Progenitor cell of endocrine pancreas (in vitro differentiated cells): ENCODE measurements at places on chromosomes 1 and 21.

DNA sequence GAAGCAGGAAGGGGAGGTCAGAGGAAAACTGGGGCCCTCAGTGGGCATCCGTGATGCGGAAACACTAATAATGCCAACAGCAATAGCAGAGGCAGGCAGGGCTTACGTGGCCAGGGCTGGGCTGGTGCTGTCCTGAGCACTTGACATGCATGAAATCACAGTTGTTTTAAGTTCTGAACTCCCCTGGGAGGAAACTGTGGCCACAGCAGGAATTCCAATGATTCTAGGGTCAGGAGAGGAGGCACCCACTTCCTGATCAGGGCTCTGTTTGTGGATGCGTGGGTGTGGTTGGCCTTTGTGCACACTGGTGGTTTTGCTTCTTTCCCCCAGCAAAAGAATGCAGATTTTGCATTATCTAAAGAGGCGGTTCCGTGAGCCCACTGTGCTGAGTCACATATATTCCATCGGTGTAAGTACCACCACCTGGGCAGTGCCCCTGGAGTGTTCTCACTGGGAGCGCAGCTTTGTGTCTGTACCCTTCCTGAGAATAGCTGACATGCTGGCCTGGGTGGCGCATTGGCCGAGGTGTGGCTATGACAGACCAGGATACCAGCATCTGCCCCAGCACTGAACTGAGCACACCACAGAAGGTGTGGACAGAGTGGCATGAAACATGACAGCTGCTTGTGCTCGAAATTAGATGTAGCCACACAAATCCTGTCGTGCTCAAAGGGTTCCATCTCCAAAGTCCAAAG, 71.0 kb downstream of the PDE9A start:
- no peak for DNase-seq

GRCh38 chr1:116243333-116244054, 129.6 kb upstream of the ATP1A1 start:
- no peak for DNase-seq

DNA sequence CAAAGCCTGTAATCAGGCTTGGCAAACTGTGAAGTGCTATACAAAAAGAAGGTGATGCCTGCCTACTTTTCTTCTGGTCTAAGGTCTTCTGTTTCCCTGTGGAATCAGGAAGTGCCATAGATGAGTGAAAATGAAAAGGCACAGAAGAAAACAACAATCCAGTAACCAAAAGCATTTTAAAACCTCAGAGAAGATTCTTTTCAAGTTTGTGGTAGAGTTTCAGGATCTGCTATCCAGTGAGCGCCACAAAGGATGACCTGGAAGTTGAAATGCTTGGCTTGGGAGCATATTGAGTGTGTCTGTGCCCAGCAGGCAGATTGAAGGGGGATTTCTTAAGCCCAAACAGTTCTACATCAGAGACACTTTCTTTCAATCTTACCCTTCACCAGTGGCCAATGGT, 272.2 kb downstream of the PAPPA2 start:
- no peak for DNase-seq

- DNase-seq, result no peak
Measured at GRCh38 chr1:170660281-170660713, 3.6 kb upstream of the PRRX1 start.

DNA sequence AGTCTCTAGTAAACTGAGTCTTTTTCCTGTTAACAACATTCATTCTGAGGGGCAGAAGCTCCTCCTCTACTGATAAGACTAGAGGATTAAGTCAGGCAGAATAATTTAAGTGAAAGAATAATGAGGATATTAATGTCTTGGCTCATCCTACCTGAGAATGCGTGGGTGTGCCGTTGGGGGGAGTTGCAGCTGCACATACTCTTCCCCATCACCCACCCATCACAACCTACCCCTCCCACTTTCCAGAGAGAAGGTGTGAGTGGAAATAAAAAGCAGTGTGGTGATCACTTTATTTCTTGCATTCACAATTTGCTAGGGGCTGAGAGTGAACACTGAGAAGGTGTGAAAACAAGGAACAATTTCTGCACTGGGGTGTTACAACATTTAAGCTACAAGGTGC, 146.8 kb upstream of the MAGI3 start:
- DNase-seq, result no peak

GRCh38 chr1:198492872-198493271, 47.6 kb downstream of the ATP6V1G3 start:
- no peak for DNase-seq

GRCh38 chr1:240946926-240947325, 335.0 kb upstream of the GREM2 start:
- DNase-seq, result no peak

DNA sequence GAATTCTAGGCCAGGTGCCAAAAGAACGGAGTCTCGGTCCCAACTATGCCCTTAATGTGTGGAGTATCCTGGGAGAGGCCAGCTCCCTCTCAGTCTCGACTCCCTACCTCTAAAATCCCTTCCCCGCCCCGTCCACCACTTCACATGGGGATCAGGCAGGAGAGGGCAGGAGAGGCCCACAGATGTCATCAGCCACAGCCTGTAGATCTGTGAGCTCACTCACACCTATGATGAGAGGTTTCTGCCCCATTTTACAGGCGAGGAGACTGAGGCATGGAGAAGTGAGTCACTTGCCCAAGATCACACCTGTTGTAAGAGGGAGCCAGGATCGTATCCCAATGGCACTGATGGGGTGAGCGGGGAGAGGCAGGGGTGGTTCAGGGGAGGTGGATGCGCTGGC, 20.4 kb upstream of the EPHA8 start:
- no peak for DNase-seq

- no peak for DNase-seq
Measured at GRCh38 chr1:155834296-155834926, 22.6 kb downstream of the GON4L start.

- DNase-seq, result no peak
Measured at GRCh38 chr1:115565353-115565752, 76.4 kb upstream of the VANGL1 start.

DNA sequence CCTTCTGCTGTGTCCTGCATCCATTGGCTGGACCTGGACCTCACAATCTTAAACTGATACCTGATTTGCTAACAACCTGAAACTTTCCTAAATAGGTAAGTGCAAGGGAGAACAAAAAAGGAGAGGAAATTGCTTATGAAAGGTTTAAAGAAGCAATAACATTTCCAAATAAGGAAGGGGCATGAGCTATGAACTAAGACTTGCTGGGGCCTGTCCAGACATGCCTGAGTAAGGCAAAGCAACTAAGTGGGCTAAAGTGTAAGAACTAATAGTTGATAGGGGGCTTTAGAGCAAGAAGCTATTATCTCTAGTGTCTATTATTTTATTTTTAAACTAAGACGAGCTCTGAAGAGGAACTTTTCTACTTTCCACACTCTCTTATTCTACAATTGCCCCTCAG, 11.6 kb downstream of the JMJD4 start:
- DNase-seq, result no peak

- no peak for DNase-seq
Measured at GRCh38 chr1:208136459-208137182, 107.6 kb downstream of the PLXNA2 start.

GRCh38 chr1:37177230-37177864, 143.0 kb upstream of the GRIK3 start:
- no peak for DNase-seq

DNA sequence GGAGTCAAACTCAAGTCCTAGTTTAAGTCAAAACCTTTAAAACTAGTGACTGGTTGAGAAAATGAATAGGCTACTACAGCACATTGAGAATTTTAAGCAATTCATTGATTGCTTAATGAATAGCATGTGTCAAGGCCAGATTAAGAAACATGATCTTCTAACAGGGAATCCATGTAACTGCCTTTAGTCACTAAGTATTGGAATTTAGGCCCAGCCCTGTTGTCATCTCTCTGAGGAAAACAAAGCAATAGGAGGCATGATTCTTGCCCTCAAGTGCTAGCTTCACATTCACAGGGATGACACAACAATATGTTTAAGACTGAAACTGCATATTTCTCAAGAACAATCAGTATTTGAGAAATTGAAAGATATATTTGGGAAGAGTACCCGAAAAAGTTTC, 70.0 kb upstream of the PTGS2 start:
- DNase-seq, result no peak

DNA sequence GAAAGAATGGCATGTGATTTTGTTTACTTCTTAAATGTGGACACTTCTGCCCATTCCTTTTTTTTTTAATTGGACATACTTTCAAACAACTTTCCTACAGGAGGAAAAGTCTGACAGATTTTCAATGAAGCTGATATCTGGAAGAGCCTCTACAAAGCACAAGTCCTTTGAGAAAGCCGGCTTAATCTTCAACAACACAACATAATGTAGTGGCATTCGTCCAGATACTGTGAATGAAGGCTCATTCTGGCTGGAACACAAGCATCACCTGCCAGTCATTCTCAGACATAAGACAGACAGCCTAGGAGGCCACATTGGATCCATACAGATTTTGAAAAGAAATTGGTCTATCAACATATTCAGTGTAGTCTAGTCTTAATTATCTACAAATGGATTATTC, 4.9 kb downstream of the OTUD7B start:
- no peak for DNase-seq

GRCh38 chr1:190436615-190437014, 41.0 kb downstream of the BRINP3 start:
- no peak for DNase-seq

GRCh38 chr1:65002508-65003315, 36.4 kb upstream of the JAK1 start:
- DNase-seq, result peak; percentile 54

- DNase-seq, result no peak
Measured at GRCh38 chr1:242243472-242243871, 244.6 kb upstream of the MAP1LC3C start.

GRCh38 chr1:217332431-217333065, 298.3 kb downstream of the GPATCH2 start:
- no peak for DNase-seq

DNA sequence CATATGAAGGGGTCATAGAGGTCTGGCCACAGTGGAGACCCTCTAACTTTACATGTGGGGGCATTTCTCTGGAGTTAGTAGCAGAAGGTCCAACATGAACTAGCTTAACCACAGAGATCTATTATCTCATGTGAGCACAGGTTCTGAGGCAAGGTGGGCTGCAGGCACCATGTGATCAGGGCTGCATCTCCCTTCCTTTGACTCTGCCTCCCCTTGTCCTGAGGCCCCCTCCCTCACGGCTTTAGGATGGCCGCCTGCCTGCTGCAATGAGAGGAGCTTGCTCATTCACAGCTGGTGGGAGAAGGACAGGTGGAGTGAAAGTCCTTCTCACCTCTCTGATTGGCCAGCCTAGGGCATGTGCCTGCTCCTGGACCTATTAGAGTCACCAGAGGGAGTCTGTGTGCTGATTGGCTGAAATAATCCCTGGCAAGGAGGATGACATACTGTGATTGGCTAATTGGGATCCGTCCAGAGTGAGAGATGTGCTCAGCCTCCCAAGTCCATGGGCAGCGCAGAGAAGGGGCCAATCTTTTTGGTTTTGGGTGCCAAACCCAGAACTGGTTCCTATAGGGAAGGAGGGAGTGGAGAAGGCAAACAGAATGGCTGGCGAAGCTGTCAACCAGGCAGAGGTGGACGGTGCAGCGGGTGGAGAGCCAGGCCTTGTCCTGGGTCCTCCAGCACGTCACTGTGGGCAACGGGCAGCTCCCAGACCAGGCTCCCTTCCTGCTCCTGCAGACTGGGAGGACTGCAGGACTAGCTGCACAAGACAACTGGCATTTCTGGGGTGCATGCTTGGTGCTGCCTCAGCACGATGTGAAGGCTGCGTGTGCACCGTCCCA, 39.4 kb upstream of the C1orf174 start:
- DNase-seq, result no peak

- no peak for DNase-seq
Measured at GRCh38 chr1:93442741-93443140, 5.2 kb upstream of the FNBP1L start.

DNA sequence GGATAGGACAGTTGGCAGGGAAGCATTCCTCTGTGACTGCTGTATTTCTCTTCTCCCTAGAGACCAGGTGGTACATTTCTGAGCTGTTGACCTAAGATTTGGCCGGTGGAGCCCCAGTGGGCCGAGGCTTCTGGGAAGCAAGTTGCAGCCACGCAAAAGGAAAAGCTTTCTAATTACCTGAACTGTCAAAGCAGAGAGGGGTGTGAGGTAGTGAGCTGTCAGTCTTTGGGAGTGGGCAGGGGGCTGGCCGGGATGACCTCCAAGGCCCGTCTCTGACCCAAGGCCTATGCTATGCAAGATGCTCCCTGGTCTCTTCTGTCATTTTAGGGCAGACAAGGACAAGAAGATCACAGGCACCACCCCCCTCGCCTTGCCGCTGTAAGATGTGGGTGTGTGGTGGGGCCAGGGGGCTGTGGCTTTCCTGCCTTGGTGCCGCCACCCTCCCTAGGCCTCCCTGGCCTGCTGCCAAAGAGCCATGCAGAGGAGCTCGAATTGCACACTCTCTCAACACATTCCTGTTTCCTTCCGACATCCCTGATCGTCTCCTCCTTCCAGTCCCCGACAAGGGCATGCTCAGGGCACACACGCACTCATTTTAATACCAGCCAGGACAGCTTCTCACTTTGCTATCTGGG, 7.7 kb downstream of the PADI1 start:
- DNase-seq, result no peak
